ENCODE measurements at places on chromosomes 4 and X. TPM values are rescaled to one million over a fixed set of nuclear protein-coding genes. Genes with fewer than 3 reads are reported as not detected.

Gene USP51
- 2.6 TPM for total RNA-seq

DNA sequence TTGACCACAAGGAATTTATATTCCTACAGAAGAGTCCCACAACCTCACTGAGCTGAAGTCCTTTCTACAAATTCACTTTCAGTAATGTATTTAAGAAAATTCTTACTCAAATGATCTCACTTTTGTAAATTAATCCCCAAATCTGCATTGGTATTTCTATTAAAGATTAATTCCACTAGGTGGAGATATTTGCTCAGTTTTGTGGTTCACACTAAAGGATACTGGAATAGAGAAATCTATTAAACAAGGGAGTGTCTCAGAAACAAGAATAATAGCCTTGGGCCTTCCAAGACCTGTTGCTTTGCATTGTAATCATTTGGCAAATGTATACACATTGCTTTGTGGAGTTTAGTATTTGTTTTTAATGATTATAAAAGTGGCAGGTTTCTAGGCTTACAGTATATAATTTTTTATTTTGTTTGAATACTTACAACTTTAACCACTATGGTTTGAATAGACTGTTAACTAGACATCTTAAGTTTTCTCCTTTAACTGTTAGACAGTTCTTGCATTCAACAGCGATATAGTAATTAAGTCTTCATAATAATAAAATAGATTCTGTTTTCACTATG, 25.9 kb downstream of the CFAP299 start:
- DNase-seq = no peak

Gene SPANXB1
- not detected for total RNA-seq

DNA sequence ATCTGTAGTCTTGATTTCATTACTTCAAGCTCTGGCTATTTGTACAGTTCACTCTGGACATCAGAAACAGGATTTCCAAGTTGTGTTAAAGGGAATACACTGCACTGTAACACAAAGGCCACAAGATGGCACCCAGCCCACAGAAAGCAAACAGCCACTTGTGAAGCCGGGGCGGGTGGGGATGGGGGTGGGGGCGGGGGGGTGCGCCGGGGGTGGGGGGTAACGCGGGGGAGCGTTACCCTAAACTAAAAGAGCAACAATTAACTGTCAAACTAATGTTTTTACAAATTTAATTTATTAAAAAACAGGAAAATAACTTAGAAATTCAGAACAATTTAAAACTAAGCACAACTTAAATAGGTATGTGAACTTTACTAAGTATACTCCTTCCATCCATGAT, 27.3 kb downstream of the PRDX4 start:
- peak; percentile 2 for DNase-seq

- DNase-seq = no peak
Observed at GRCh38 chr4:120317713-120318112, 251.1 kb upstream of the MAD2L1 start.

Gene RAI2
- 21.5 TPM for total RNA-seq

All from thoracic aorta (tissue), 2 donors.